Spinal cord (tissue), 10 donors: ENCODE measurements at places on chromosomes 12 and 14. TPM values are rescaled to one million over a fixed set of nuclear protein-coding genes. Genes with fewer than 3 reads are reported as not detected.

DNA sequence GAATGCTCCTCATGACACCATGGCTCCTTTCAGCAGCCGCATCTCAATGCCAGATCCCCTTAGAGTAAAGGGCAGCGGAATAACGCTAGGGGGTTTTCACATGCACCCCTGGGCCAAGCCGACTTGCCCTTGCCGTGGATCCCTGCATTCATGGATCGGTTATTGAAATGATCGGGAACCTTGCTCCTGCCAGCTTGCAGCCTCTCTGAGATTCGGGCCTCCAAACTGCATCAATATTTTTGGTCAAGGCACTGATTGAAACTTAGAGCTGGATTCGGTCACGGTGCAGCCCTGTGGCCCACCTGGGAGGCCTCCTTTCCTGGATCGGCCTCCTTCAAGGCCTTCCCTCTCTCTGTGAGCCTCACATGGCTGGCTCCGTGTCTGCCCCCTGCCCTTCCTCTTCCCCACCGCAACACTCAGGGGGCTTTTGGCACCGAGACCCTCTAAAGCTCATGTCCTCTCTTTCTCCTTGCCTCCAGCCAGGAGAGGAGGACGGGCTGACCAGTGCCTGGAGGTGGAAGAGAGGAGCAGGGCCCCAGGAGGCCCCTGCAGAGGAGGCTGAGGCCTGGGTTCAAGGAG, 1.8 kb downstream of the PTPN6 start:
- H3K4me1 ChIP-seq = peaks cover 16% of the 10 kb centered on the region
- H3K27ac ChIP-seq = peak overlapping the region; percentile 8
- no peak overlapping the region for H3K4me3 ChIP-seq
- no peak for DNase-seq

- no peaks in the 10 kb centered on the region for H3K36me3 ChIP-seq
- no peak overlapping the region for H3K4me3 ChIP-seq
- H3K27me3 ChIP-seq = no peaks in the 10 kb centered on the region
Measured at GRCh38 chr12:100404769-100405407, 48.0 kb downstream of the SLC17A8 start.

LBHD2 gene
- total RNA-seq = not detected

TGM1 gene
- 6.2 TPM for total RNA-seq

TPH2 gene
- total RNA-seq = 0.11 TPM
